ENCODE measurements at places on chromosomes 7 and 10. TPM values are rescaled to one million over a fixed set of nuclear protein-coding genes. Genes with fewer than 3 reads are reported as not detected.

GRCh38 chr7:38893061-38893460 lies 15.9 kb downstream of the VPS41 start:
- no peak for DNase-seq

GRCh38 chr10:13648425-13648824 lies 61.7 kb downstream of the PRPF18 start:
- DNase-seq: no peak

NPC1L1 gene
- 0.14 TPM for total RNA-seq

DNA sequence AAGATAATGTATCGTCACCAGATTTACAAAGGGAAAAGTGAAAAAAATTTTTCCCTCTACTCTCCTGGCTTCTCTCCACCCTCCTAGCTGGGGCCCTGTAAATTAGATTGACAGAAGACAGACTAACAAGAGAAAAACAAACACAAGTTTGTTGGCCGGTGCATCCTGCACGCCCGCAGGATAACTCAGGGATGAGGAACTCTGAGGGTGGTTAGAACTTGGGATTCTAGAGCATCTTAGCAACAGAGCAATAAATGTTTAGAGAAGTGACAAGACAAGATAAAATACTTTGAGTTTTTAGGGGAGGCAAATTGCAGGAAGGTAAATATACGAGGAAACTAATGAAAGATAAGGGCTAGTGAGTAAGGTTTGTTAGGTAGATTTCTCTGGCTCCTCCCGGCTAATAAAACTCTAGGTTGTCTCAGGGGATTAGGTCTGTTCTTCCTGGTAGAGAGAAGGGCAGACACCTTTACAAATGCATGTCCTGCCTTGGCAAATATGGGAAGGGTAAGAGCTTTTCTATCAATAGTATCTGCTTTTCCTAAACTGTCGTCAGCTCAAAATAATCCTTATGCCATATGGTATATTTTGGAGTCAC lies 4.3 kb upstream of the UCN3 start:
- no peak for DNase-seq

GRCh38 chr7:146090023-146090645 lies 26.5 kb upstream of the CNTNAP2 start:
- no peak for DNase-seq

FAM171A1 gene
- 16.3 TPM for total RNA-seq

DNA sequence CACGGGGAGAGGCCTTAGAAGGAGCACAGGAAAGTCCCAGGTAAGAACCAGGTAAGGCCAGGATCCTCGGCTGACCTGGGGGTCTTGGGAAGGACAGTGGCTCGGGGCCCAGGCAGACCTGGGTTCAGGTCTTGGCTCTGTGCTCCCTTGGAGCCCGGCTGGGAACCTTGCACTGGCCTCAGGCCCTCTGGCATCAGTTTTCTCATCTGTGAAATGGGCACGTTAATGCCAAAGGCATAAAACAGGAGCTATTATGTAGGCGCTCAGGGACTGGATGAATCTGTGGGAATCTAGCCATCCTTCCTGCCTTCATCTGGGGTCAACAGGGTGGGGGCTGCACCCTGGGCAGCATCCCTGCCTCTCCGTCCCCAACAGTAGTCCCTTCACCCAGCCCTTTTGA lies 8.3 kb upstream of the SLC29A4 start:
- no peak for DNase-seq

DDC gene
- total RNA-seq: not detected

DNA sequence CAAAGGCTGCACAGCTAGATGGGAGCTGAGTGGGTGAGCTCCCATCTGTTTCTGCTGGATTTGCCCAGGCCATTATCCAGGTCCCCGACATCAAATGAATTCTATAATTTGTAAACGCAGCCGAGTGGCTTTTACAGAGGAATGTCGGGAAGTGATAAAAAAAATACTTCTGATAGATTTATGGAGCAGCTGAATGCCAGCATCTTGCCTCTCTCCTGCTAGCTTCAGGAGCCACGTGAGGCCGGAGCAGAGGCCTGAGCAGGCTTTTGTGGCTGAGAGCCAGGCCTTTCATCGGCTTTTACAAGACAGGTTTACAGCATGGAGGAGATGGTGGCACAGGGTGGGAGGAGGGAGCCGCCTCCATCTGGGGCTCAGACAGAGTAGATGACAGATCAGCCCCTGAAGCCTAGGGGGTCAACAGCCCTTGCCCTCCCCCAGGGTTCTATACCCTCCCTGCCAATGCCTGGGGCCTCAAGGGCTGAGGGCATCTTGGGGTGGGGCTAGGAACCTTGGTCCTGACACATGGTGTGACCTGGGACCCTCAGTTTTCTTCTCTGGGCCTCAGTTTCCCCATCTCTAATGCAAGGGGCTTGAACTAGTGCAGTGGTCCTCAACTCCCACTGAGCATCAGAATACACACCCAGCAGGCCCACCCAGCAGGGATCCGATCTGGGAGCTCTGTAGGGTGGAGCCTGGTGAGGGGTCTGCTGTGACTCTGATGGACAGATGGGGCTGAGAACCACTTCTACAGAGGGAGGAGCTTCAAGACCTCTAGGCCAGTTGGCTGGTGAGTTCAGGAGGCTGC lies 44.2 kb upstream of the PCBD1 start:
- DNase-seq: no peak

- peak; percentile 88 for DNase-seq
Observed at GRCh38 chr7:73977619-73978618, 50.1 kb upstream of the ELN start.

CHRM2 gene
- total RNA-seq: not detected

GIMAP1 gene
- total RNA-seq: 5.4 TPM

MRLN gene
- not detected for total RNA-seq

IGFBP1 gene
- not detected for total RNA-seq

DNA sequence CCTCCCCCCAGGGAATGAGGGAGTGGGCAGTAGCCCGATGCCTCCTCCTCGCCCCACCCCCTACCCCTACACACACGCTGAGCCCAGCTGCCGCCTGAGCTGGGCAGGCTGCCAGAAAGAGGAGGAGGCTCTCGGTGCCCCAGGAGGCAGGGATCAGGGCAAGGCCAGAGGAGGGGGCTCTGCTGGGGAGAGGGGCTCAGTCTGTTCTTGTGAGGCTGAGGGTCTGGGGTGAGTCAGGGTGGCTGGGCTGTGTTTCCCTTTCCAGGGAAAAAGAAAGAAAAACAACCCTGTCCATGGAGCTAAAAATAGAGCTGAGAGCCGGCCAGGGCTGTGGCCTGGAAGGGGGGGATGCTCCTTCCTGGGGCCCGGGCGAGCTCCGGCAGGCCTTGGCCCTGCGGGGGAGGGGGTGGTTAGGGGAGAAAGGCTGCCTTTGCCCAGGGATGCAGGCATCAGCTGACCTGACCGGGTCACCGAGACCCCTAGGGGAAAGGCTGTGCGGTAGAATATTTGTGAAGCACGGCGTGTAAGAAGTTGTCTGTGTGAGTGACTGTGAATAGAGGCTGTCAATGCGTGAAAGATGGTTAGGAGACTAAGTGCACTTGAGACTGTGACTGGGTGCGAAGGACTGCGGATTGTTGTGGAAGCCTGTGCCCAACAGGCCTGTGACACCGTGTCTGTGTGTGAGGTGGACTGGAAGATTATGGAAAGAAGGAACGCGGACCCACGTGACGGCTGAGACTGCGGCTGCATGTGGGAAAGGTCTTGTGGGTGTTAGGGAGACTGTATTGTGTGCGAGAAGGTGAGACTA lies 1.2 kb upstream of the LZTS2 start:
- peak; percentile 91 for DNase-seq

GRCh38 chr7:55484241-55484640 lies 88.1 kb downstream of the VOPP1 start:
- DNase-seq: no peak

GRCh38 chr7:120986650-120987049 lies 1.9 kb upstream of the CPED1 start:
- DNase-seq: no peak

- no peak for DNase-seq
Observed at GRCh38 chr7:150435390-150436073, 14.9 kb upstream of the GIMAP8 start.

GRCh38 chr10:34666008-34666704 lies 148.9 kb downstream of the PARD3 start:
- DNase-seq: no peak

DNA sequence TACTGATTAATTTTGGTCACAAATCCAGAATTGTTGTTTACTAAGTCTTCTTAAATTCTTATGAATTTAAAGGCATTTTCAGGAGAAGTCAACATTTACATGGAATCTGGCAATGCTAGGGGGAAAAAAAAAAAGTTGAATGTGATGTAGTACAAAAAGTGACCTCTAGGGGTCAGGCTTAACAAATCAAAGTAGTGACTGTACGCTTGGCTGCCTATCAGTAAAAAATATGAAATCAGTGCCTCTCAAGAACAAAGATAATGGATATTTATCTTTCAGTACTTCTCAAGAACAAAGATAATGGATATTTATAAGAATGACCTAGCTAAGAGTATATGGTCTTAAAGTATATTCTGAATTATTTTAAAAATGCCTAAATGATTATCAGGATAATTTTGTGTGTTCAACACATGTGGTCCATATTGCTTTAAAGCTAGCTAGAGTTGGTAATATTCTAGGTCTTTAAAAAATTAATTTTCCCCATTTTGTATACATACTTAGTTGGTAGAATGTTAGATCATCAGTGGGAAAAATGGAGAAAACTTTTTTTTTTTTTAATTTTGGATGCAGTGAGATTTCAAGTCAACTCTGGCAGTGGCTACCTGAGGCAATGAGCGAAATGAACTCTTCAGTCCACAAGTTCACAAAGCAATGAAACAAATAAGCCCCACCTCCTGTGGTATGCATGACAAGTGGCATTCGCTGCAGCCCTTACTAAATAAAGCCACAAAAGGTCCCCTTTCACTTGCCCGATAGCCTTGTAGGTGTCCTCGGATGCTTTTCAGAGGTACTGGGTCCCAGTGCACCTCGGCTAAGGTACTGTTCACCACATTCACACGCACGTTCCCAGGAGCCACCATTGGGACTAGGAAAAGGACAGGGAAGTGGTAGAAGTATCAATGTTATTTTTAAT lies 51.2 kb upstream of the LAMB4 start:
- no peak for DNase-seq

H2BK1 gene
- total RNA-seq: 1.1 TPM

DNA sequence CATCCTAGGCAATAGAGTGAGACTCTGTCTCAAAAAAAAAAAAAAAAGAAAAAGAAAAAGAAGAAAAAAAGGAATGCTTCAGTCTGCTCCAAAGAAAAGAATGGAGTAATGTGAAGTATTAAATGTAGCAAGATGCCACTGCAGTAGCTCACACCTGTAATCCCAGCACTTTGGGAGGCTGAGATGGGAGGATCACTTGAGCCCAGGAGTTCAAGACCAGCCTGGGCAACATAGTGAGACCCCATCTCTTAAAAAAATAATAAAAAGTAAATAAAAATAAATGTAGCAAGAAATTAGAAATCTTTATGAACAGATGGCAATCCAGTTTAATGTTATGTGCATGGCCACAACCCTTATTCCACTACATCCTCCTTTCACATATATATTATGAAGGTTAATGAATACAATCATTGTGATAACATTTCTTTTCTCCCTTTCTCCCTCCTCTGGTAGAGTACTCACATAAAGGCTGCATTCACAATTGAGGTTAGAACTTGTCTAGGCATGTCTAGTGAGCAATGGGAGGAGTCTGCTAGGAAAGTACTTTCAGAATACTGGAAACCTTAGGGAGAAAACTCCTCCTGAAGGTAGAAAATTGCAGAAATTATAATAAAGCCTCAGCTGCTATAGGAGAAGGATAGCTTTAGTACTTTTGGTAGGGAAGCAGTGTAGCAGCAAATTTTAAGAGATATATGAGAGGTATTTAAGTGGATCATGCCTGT lies 20.4 kb downstream of the KLLN start:
- DNase-seq: no peak

CLEC2L gene
- not detected for total RNA-seq

GRCh38 chr7:143490717-143491306 lies 13.1 kb downstream of the TAS2R41 start:
- DNase-seq: no peak

PON1 gene
- total RNA-seq: not detected

DNA sequence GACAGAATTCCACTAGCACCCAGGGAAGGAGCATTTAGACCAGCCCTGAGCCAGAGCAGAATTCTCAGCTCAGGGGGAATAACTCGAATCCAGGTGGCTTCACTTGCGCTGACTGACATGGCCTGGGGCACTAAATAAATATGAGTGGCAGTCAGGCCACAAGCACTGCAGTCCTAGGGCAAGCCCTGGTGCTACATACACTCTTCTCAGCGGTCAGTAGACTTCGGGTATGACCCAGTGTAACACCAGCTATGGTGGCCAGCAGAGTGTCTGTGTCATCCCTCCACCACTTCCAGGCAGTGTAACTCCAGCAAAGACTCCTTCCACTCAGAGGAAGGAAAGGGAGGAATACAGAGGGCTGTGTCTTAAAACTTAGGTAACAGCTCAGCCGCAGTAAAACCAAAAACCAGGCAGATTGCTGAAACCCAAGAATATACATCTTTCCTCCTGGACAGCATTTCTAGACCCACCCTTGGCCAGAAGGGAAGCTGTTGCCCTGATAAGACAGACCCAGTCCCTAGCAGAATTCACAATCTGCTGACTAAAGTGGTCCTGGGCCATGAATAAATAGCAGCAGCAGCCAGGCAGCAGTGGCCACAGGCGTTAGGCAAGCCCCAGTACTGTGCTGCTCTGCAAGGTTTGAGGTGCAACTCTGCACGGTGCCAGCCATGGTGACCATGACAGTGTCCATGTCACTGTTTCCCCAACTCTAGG lies 77.0 kb downstream of the SNX13 start:
- DNase-seq: no peak

GRCh38 chr10:88243202-88243744 lies 339.8 kb downstream of the RNLS start:
- DNase-seq: no peak

DNA sequence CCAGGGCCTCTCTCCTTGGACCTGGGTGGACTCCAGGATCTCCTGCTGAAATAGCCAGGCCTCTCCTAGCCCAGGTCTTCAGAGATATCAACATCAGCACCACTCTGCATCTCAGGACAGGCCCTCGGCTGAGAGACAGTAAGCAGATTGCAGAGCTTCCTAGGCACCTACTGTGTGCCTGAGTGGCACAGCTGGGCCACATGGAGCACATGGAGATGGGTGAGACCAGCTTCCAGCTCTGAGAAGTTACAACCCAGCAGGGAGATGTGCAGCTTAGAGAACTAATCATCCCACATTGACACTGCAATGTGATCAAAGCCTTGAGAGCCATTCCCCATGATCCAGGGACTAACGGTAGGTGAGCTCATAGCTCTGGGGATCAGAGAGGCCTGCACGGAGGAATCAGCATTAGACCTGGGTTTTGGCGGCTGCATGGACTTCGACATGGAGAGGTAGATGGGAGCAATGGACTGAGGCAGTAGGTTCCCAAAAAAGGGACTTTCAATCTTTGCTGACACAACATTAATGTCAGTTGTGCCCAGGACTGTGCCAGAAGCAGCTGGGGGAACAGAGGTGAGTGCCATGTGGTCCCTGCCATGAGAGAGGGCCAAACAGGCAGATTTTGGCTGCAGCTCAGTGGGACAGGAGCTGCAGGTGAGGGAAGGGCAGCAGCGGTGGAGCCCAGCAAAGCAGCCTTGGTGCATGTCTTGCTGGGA lies 76.0 kb upstream of the LEP start:
- peak; percentile 49 for DNase-seq

ETV1 gene
- 10.5 TPM for total RNA-seq

- no peak for DNase-seq
Observed at GRCh38 chr7:108810756-108811385, 241.2 kb downstream of the DNAJB9 start.

GRCh38 chr7:55509322-55509721 lies 63.0 kb downstream of the VOPP1 start:
- DNase-seq: no peak

CTTNBP2 gene
- total RNA-seq: 9.1 TPM

- no peak for DNase-seq
Observed at GRCh38 chr7:19397911-19398310, 252.7 kb upstream of the FERD3L start.

GRCh38 chr10:49471532-49471931 lies 67.4 kb downstream of the ERCC6 start:
- no peak for DNase-seq

Measured in posterior vena cava (tissue), 2 donors.